T-helper 17 cell (primary cell): ENCODE measurements at places on chromosomes 1 and 21.
A peak's percentile ranks its signal among the peaks of the same experiment; 100 is the strongest.

DNA sequence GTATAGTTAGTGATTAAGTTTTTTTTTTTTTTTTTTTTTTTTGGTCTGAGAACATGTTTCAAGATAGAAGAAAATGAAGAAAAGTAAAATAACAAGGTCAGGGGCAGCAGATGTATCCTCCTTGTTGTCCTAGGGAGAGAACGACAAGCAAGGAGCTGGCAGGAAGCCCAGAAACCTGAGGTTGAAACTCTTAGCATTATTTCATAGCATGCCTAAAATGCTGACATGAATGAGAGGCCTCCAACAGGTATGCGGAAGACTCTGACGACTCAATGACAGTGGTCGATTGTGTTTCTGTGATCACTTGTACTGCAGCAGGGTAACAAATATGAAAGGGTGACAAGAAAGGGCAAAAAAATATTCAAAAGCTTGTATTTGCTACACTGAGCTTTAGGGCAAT is 415.9 kb downstream of the PLA2G4A start:
- no peak overlapping the region for H3K27ac ChIP-seq
- no peak for DNase-seq
- no peaks in the 10 kb centered on the region for H3K4me1 ChIP-seq
- H3K36me3 ChIP-seq = no peaks in the 10 kb centered on the region

- no peak for DNase-seq
- H3K27me3 ChIP-seq = peaks cover 74% of the 10 kb centered on the region
- peaks cover 7% of the 10 kb centered on the region for H3K4me1 ChIP-seq
Observed at GRCh38 chr1:3657578-3658230, 5.4 kb downstream of the TP73 start.

DNA sequence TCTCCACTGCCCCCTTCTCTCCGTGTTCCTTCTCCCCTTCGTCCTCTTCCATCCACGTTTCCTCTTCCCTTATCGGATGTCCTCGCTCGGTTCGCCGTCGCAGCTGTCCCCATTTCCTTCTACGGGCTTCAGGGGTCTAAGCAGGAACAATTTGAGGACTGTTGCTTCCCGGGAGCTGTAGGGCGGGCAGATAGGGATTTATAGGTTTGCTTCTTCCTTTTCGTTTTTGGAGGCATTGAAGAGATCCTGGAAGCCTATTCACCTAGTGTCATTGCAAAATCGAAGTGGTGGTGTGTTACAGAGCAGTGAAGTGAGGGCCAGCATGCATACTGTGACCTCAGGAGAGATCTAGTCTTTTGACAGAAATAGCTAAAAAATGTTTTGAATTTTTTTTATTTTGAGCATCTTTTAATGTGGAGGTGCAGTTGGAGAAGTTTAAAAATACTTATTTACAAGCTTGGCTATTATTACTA is 897 bp downstream of the ZYG11B start:
- peaks cover 5% of the 10 kb centered on the region for H3K36me3 ChIP-seq
- no peak for DNase-seq
- H3K4me1 ChIP-seq = peaks cover 35% of the 10 kb centered on the region

DNA sequence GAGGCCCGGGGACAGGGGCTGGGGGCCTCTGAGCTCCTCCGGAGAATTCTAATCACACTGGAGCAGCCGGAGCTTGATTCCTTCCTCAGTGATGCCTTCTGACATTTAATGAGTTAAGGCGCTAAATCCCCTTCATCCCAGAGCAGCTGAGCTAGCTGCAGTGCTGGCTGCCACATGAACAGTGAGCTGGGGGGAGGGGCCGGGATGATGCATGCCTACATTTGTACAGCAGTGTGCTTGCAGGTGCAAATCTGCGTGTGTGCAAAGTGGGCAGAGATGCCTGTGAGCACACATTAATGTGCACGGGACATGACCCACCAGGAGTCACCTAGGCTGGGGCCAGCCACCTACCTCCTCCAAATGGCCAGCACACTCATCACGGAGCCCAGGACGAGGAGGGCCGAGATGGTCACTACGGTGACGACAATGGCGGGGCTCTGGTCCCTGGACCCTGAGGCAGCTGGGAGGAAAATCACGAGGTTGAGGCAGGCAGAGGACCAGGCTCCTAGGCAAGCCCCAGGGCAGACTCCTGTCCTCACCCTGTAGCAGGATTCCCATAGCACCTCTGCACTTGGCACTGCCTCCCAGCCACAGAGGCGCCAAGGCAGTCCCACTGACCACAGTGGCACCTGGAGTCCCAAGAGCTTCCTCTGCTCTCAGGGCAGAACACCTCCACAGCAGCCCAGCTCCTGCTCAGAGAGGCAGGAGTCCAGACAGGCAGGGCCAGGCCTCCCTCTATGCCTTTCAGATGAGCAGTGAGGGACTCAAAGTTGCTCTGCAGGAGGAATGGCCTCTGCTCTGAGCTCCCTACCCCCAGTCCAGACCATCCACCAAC is 34.7 kb downstream of the CDCA8 start:
- peaks cover 67% of the 10 kb centered on the region for H3K27me3 ChIP-seq
- no peak overlapping the region for H3K4me3 ChIP-seq
- DNase-seq = no peak
- H3K4me1 ChIP-seq = peaks cover 8% of the 10 kb centered on the region
- H3K27ac ChIP-seq = peak overlapping the region; percentile 29

- H3K4me3 ChIP-seq = no peak within 1 kb of the TSS
- H3K36me3 ChIP-seq = no peaks in the 10 kb centered on the region
- no peak for DNase-seq
- peaks cover 2% of the 10 kb centered on the region for H3K4me1 ChIP-seq
Observed at GRCh38 chr21:42315296-42315891, at the start of gene TFF3. Gene TFF3 (minus strand): TSS chr21:42315409. CDS start chr21:42315374, 35 bp downstream.

- H3K27ac ChIP-seq = no peak overlapping the region
- H3K4me3 ChIP-seq = no peak overlapping the region
- no peaks in the 10 kb centered on the region for H3K27me3 ChIP-seq
- no peak for DNase-seq
- peaks cover 8% of the 10 kb centered on the region for H3K4me1 ChIP-seq
Observed at GRCh38 chr1:61318319-61319125, 236.2 kb downstream of the NFIA start.

DNA sequence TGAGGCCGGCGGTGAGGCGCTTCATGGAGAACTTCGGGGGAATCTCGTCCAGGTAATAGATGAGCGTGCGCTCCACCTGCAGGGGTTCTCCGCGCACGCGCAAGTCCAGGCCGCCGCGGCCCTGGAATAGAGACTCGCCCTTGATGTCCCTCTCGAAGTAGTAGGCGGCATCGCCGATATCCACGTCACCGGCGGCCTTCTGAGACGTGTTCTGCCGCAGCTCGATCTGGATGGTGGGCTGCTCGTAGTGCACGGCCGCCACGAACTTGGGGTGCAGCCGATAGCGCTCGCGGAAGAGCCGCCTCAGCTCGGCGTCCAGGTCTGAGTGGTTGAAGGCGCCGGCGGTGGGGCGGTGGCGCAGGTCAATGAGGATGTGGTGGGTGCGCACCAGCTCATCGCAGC is 726 bp downstream of the TACSTD2 start:
- H3K27me3 ChIP-seq = peaks cover 70% of the 10 kb centered on the region
- peak overlapping the region; percentile 80 for H3K4me3 ChIP-seq
- DNase-seq = no peak
- H3K4me1 ChIP-seq = peaks cover 24% of the 10 kb centered on the region
- H3K27ac ChIP-seq = peak overlapping the region; percentile 75
- peaks cover 8% of the 10 kb centered on the region for H3K36me3 ChIP-seq

DNA sequence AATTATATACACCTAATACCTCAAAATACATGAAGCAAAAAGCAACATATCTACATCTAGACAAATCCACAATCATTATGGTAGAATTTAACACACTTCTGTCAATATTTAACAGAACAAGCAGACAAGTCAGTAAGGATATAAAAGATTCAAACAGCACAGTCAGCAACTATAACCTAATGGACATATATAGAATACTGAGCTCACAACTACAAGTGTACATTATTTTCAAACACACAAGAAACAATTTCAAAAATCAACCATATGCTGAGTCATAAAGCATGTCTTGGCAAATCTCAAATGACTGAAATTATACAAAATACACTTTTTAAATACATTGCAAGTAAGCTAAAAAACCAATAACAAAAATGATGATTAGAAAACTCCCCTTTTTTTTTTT is 178.0 kb downstream of the TOMM20 start:
- no peak for DNase-seq
- peaks cover 15% of the 10 kb centered on the region for H3K4me1 ChIP-seq
- H3K4me3 ChIP-seq = no peak overlapping the region
- H3K36me3 ChIP-seq = no peaks in the 10 kb centered on the region
- no peak overlapping the region for H3K27ac ChIP-seq
- no peaks in the 10 kb centered on the region for H3K27me3 ChIP-seq

DNA sequence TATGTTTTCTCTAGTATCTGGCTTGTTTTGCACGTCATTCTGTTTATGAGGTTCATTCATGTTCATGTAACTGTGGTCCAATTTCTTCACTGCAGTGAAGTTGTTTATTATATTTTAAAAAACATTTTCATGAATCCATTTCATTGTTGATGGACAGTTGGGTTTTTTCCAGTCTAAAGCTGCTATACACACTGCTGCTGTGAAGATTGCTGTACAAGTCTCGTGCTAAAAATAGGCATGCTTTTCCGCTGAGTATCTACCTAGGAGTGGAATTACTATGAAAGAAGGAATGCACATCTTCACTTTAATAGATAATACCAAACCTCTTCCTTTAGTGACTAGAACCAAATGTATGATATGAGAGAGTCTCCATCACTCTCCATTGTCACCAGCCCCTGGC is 49.0 kb upstream of the ETS2 start:
- no peak overlapping the region for H3K4me3 ChIP-seq
- DNase-seq = no peak
- H3K27me3 ChIP-seq = no peaks in the 10 kb centered on the region
- H3K4me1 ChIP-seq = peaks cover 7% of the 10 kb centered on the region
- no peak overlapping the region for H3K27ac ChIP-seq

DNA sequence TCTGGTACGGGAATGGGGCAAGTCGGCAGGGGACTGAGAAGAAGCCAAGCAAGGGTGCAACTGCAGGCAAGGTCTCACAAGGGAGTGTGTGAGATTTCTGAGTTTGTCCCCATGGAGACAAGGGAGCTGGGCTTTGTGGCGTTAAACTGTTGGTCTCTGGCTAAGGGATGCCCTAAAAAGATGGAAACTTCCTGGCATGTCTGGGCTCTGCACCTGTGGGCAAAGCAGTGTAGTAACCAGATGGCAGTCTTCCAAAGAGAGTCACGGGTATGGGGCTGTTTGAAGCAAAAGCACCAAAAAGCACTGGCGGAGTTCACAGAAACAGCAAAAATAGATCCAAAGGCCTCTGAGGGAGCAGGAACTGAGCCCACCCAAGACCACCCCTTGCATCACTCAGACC is 104.8 kb upstream of the SLC44A3 start:
- H3K4me3 ChIP-seq = no peak overlapping the region
- no peaks in the 10 kb centered on the region for H3K4me1 ChIP-seq
- no peaks in the 10 kb centered on the region for H3K36me3 ChIP-seq
- no peak for DNase-seq
- H3K27ac ChIP-seq = no peak overlapping the region
- peaks cover 24% of the 10 kb centered on the region for H3K27me3 ChIP-seq

DNA sequence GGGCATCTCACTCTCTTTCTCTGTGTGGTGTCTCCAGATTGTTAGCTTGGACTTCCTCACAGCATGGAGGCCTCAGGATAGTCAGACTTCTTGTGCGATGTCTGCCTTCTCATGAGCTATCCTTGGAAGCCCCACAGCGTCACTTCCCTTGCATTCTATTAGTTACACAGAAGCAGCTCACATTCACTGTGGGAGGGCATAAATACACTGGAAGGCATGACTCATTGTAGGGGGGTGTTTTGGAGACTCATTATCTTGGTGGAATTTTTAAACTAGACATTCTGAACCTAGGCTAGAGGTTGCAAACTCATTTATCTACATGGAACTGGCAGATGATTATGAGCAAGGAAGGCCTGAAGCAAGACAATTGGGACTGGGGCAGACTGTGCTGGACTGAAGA is 21.4 kb upstream of the FASLG start:
- peaks cover 38% of the 10 kb centered on the region for H3K4me1 ChIP-seq
- peak overlapping the region; percentile 95 for H3K27ac ChIP-seq
- H3K27me3 ChIP-seq = no peaks in the 10 kb centered on the region
- no peaks in the 10 kb centered on the region for H3K36me3 ChIP-seq

GRCh38 chr1:203548892-203549291 is 54.9 kb downstream of the OPTC start:
- peaks cover 16% of the 10 kb centered on the region for H3K27me3 ChIP-seq
- no peak overlapping the region for H3K4me3 ChIP-seq
- no peaks in the 10 kb centered on the region for H3K36me3 ChIP-seq
- peaks cover 2% of the 10 kb centered on the region for H3K4me1 ChIP-seq
- no peak for DNase-seq

DNA sequence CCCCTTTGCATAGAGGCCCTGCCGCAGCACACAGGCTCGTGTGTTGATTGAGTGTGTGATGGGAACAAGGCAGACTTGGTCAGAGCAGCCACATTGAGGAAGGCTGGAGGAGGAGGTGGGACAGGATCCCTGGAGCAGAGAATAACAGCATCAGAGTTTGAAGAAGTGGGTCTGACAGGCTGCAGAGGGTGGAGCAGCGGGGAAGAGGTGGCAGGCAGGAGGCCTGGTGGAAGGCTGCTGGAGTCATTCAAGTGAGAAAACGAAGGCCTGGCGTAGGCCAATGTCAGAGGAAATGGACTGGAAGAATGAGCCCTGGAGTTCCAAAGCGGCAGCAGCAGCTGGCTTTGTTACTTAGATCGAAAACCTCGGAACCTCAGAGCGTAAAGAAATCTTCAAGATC is 115.0 kb upstream of the GRIK3 start:
- no peaks in the 10 kb centered on the region for H3K4me1 ChIP-seq
- no peaks in the 10 kb centered on the region for H3K36me3 ChIP-seq
- DNase-seq = no peak
- peaks cover 39% of the 10 kb centered on the region for H3K27me3 ChIP-seq
- no peak overlapping the region for H3K4me3 ChIP-seq
- H3K27ac ChIP-seq = no peak overlapping the region

DNA sequence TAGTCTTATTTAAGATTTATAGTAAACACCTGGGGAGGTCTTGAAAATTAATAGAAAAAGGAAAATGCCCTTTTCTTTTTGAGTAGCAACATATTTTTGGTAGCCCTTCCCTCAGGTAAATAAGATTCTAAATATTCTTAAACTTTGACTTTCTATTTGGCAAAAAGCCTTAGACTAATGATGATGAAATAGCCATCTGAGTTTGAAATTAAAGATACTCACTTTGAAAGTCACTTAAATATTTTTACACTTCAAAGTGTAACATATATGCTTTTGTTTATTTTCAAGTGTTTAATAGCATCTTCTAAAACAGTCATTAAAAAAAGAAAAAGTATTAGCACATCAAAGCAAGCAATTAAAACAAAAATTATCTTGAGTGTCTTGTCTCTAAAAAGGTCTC is 135.1 kb downstream of the NEK7 start:
- H3K4me3 ChIP-seq = no peak overlapping the region
- H3K36me3 ChIP-seq = no peaks in the 10 kb centered on the region
- no peak overlapping the region for H3K27ac ChIP-seq
- no peak for DNase-seq
